ENCODE measurements at places on chromosomes 2 and 18.

DNA sequence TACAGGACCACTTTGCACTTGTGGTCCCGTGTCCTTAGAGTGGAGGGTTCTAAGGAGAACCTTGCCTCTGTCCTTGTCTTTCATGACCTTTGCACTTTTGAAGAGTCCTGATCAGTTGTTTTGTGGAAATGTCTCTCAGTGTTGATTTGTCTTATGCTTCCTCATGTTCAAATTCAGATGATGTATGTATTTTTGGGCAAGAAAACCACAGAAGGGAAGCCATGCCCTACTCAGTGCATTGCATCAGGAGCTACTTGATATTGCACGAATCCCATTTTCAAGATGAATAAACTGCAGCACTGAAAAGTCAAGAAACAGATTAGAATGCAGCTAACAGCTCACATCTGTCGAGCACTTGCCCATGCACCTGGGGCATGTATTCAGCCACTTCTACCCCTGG is 152.2 kb downstream of the INHBB start:
- no peak for DNase-seq

GRCh38 chr18:50341443-50341842 is 33.4 kb upstream of the SKA1 start:
- no peak for DNase-seq

DNA sequence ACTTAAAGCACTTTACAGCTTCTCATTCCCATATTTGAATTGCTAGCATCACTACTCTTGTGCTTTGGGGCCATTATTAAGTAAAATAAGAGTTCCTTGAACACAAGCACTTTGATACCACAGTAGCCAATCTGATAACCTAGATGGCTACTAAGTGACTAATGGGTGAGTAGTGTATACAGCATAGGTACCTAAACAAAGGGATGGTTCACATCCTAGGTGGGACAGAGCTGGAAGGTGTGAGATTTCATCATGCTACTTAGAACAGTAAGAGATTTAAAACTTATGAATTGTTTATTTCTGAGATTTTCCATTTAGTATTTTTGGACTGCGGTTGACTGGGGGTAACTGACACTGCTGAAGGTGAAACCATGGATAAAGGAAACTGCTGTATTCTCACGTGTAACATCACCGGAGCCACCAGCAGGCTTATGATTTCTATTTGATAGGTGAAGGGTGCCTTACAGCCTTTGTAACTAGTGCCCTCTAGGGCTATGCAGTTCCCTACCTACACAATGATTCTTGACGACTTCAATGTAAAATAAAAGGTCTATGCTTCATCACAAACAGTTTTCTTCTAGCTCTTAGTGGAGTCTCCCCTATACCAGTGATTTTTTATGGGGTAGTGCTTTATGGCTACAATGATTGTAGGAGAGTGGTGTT is 22.1 kb upstream of the CRIM1 start:
- no peak for DNase-seq

- DNase-seq = no peak
These were observed 68.7 kb upstream of the SPRED2 start for GRCh38 chr2:65501074-65501473.

- DNase-seq = no peak
These were observed 315.5 kb upstream of the MYT1L start for GRCh38 chr2:2646433-2647051.

GRCh38 chr18:74420481-74420880 is 36.6 kb downstream of the DIPK1C start:
- no peak for DNase-seq
